ENCODE measurements at places on chromosomes 4 and X.

DNA sequence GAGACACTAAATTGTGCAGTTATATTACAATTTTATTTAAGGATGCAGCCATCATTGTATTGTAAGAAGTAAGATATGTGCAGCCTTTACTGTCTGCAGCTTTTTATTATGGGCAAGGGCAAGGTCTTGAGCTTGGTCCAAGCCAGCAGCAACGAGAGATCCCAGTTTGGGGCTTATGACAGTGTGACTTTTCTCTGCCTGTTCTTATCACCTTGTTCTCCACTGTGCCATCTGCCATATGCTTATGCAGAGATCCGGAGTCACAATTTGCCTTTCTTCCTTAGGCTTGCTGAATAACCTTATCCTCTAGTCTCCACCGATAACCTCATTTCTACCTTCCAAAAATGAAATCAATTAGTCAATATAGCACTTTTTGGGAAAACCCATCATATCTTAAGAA lies 30.4 kb downstream of the MAPK10 start:
- no peak for DNase-seq

DNA sequence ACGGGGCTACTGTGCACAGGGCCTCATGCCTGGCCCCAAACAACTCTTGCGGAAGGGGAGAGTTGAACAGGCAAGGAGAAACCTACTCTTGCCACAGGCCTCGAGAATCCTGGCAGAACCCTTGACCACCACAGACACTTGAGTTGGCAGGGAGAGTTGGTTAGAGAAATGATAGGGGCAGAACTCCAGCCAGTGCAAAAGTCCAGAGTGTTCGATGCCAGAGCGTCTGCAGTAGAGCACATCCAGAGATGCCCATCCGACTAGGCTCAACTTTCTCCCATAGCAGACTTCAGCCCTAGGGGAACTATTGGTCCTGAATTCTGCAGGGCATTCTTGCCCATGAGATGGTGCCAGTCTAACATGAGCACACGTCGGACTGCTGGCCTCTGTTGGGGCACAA lies 45.4 kb upstream of the RADX start:
- DNase-seq = no peak

- DNase-seq = no peak
Measured at GRCh38 chrX:26376037-26376708, 160.2 kb downstream of the MAGEB5 start.

DNA sequence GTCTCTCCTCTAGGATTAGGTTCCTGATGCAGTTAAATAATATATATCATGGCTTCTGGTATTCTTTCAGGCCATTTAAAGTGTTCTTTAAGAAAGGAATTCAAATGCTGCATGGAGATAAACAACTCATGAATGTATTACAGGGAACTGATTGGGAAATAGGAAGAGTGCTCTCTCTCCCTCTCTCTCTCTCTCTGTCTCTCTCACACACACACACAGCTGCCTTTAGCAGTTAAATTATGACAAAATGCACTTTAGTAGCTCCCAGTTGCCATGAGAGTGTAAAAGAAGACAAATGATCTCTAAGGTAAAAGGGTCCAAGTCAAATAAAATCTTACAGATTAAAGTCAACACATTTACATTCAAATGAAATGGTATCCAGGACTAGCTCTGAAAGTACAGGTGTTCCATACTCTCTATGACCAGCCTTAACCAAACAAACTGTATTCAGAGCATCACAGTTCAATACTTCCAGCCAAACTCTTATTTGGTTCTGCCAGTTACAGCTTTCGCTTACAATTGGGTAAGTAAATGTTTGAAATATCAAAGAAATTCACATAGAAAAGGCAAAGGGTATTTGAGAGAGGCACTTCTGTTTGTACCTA lies 94.7 kb upstream of the CXXC4 start:
- no peak for DNase-seq

DNA sequence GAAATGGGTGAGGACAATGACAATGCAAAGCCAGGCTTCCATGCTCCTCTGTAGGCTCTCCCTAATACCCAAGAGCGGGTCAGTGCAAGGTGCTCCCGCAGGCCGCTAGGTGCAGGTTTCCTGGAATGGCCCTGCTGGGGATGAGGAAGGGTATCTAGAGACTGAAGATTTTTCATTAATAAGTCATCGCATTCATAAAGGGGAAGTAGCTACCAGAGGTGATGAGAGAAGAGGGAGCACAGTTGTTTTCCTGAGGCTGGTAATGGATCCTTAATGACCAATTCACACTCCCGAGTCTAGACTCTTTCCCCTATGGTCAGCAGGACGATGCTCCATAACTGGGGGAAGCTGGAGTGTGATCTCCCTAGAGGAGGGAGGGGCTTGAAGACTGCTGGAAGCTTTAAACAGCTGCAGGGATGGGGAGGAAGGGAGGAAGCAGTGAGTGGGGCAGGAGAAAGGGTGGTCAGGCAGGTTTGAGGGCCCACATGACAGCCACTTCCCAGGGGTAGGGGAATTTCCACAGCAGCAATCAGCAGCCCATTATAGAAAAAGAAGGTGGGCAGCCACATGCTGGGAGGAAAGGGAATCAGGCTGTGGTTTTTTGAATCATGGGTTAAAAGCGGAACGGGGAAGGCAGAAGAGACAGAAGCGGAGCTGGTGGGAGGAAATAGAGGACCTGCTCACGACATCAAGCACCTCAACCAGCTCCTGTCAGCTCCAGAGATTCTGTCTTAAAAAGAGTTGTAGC lies 10.2 kb upstream of the ATP6AP2 start:
- no peak for DNase-seq

DNA sequence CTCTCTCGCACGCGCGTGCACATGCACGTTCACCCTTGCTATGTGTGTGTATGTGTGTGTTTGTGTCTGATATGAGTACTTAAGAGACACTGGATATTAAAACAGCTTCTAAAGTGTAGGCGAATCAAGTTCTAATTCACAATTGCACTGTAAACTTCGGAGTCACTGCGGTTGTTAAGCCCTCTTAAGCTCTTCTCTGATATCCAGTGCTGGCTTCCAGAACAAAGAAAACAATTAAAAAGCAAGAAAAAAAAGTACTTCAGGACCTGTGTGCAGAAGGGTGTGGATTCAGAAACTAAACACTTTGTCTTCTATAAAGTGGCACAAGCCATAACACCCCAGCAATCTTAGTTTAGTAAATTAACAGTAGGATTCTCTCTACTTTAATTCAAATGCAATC lies 300.2 kb downstream of the PCDH7 start:
- no peak for DNase-seq

DNA sequence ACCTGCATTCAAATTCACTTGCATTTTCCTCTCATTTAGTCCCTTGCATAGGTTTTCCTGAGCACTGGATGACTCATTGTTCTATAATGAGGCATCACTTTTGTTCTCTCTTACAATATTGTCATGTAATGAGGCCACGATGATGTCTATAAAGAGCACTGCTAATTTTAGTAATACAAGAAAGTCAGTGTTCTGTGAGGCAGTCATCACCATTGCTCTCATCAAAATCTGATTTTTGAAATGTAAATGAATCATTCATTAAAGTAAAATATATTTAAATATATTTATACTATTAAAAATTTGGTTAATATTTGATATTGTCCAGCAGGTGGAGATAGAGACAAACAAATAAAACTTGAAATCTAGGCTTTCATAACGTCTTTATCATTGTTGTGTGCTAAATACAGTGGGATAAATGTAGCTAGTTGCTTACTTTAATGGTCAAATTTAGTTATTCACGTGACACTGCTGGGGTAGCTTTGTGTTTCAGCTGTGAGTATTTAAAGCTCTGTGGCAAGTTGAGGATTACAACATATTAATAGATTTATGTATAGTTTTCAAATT lies 15.4 kb downstream of the HMGB2 start:
- peak; percentile 48 for DNase-seq

DNA sequence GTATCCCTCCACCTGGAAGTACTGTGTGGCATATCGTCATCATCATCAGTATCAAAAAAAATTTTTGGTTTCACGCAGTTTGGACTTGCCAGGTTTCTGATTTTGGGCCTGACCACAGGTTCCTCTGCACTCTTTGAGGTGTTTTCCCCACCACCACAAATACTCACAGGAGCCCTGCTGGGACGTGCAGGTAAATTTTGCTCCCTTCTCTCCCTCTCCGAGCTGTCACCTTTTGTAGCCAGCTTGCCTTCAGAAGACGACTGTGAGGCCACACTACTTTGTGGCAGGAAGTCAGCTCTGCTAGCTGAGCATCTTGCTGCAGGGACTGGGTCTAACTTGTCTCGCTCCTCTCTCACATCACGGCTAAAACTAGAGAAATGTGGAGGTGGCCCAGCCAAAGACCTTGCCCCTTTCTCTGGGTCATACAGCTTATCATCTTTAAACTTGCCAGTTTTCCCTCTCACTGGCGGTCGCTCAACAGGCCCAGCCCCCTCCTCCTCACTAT lies 2.8 kb downstream of the PJA1 start:
- peak; percentile 1 for DNase-seq

GRCh38 chr4:103092245-103092644 lies 7.4 kb downstream of the BDH2 start:
- DNase-seq = no peak

GRCh38 chr4:10534820-10535219 lies 77.6 kb upstream of the ZNF518B start:
- no peak for DNase-seq

DNA sequence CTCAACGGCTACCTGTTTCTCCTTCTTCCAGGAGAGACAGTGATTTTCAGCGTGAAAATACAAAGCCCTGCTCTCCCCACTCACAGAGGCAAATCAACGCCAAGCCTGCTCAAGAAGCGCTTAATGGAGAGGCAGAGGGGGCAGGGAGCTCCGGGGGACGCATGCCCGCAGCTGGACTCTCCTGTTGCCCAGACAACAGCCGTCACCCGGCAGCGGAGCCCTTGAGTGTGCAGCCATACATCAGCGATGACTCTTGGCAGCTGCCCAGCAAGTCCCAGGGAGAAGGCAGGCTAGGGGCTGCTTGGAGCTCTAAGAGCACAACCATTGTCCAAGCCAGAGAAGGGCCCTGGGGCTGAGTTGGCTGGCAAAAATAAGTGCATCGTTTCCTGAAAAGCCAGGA lies 71.0 kb upstream of the AFAP1 start:
- no peak for DNase-seq

DNA sequence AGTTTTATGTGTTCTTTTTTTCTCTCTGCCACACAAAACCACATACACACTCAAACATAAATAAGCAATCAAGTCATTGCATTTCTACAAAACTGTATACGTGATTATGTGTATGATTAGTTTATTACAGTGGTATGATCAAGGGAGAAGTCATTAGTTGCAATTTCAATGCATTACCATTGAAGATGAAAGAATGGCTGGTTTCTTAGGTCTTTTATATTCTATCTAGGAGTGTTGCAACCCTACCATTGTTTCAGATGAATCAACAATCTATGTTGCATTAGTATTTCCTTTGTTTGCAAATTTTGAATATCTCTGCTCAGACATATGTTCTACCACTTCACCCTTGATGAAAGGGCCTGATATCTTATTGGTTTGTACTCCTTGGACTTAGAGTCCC lies 6.8 kb downstream of the ANXA3 start:
- DNase-seq = no peak

DNA sequence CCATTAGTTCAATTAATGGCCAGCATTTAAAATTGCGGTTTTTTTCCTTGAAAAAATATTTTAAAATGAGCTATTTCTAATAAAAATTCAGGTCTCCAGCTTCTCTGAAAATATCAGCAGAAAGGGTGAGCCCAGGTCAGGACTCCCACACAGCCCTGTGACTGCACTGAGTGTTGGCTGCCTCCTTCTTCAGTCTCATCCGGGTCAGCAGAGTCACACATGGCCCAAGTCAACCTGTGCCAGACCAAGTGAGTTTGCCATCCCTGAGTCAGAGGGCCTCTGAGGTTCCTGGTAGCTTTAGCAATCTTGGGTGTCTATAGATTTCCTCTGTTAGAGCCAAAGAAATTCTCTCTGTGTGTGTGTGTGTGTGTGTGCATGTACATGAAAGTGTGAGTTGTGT lies 22.1 kb upstream of the MSX1 start:
- DNase-seq = no peak

- DNase-seq = no peak
Measured at GRCh38 chr4:77699731-77700210, 94.2 kb downstream of the CXCL13 start.

DNA sequence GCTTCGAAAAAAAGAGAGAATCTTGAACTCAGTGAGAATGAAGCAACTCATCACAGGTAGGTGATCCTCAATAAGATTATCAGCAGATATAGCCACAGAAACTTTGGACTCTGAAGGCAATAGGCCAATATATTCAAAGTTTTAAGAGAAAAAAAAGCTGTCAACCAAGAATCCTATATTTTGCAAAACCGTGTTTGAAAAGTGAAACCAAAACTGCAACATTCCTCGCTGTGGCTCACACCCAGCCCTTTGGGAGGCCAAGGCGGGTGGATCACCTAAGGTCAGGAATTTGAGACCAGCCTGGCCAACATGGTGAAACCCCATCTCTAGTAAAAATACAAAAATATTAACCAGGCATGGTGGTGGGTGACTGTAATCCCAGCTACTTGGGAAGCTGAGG lies 22.8 kb downstream of the MAD2L1 start:
- DNase-seq = no peak

DNA sequence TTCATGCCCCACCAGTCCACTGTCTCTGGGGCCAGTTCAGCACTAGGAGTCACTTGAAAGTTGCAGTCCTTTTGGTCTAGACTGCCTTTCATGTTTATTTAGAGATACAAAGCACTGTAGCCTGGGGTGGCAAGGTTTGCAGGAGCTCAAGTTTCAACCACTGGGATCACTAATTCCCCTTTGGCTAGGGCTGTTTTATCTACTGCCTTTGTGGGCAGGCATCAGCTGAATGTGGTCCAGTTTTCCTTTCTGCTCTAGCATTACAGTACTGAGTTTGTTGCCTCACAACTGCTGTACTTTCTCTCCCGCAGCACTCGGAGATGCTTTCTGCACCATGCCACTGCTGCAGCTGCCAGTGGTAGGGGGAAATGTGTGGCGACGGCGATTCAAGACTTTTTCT lies 222.3 kb upstream of the HDX start:
- DNase-seq = no peak

- no peak for DNase-seq
Measured at GRCh38 chrX:69215161-69215875, 50.1 kb upstream of the PJA1 start.

GRCh38 chr4:121375262-121375661 lies 5.6 kb downstream of the QRFPR start:
- no peak for DNase-seq

DNA sequence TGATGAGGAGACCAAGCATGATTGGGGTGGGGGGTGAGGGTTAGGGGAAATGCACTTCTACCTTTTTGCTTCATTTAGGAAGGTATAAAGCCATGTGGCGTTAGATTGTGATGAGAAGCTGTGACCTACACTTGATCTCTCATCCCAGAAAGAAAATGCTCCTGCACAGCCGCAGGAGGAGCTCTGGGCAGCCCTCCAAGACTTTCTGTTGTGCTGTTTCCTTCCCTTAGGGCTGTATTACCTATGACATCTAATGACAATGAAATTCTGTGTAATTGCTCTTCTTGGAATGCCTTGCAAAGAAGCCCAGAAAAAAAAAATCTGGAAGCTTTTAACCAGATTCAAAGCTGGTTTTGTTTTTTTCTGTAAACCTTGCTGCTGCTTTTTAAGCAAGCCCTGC lies 13.4 kb downstream of the PRPS2 start:
- DNase-seq = no peak

DNA sequence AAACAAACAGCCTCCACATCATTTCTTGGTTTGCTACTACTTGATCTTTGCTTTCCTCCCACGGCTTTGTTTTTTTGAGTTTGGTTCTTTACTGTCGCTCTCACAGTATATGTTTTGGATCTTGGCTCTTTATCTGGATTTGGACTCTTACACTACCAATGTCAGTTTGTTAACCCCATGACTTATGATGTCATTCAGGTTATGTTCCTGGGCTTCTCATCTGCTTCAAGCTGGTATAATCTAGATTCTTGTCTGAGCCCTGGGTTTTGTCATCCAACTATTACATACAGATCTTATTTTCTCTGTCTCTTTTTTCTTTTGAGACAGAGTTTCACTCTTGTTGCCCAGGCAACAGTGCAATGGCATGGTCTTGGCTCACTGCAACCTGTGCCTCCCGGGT lies 482.9 kb upstream of the TEX13C start:
- no peak for DNase-seq
